Left colon (tissue), 2 donors: ENCODE measurements at places on chromosomes 4 and X. TPM values are rescaled to one million over a fixed set of nuclear protein-coding genes. Genes with fewer than 3 reads are reported as not detected.

DNA sequence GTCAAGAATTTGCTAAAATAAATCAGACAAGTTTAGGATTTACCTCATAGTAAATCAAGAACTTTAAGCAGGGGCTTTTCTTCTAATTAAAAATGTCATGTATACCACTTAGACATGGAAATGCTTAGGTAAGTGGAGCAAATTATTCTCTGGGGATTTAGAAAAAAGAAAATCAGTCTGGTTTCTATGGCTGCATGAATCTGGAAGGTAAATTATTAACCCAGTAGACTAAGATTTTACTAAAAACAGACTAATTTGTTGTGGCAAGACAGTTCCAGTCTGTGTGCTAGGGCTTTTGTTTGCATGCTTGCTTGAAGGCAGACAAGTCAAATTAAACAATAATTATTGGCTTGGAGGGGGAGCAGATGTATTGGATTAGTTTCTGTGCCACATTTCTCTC, 140.6 kb downstream of the TBL1X start:
- no peak for DNase-seq

FRAS1 gene
- 1.3 TPM for total RNA-seq

GRCh38 chr4:177064729-177065394, 244.8 kb upstream of the NEIL3 start:
- DNase-seq, result no peak

DNA sequence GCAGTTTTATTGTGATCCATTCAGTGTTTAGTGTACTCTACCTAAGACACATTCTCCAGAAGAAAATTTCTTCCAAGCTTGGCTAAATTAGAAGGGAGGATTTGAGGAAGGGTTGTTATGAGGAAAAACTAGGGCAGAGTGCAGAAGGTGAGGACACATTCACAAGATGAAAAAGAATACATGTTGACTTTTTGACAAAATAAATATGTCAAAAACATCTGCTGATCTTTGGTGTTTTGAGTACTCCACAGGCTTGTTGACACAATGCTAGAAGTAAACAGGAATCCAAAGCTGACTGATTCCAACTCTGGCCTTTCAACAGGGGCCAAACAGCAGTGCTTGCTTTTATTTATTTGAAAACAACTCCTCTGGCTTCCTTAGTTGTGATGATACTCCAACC, 125.8 kb upstream of the SLC7A11 start:
- DNase-seq, result no peak

- peak; percentile 6 for DNase-seq
These were observed 232.3 kb downstream of the PTTG2 start for GRCh38 chr4:38192516-38192915.

GRCh38 chrX:133723930-133724329, 261.5 kb downstream of the GPC3 start:
- DNase-seq, result no peak

GRCh38 chr4:169245061-169245460, 25.7 kb downstream of the SH3RF1 start:
- DNase-seq, result no peak

GRCh38 chrX:38060331-38060878, 54.1 kb downstream of the SYTL5 start:
- no peak for DNase-seq

SPANXN5 gene
- total RNA-seq, result not detected

DNA sequence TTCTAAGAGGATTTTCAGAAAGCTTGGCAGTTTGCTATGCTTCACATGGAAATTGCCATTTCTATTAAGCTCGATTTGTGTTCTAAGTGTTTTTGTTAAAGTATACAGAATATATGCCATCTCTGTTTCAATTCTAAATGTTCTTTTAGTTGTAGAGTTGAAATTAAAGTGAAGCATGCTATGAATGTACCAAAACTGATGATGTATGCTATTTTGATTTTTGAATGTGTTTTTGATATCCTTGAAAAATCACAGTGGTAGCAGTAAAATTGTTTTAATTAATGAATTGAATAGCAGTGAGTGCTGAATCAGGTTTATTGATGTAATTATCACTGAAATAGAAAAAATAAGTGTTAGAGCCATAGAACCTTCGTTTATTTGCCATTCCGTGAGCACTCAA, 110.9 kb downstream of the TENM3 start:
- DNase-seq, result no peak

GRCh38 chrX:51641421-51642021, 22.8 kb upstream of the CENPVL3 start:
- no peak for DNase-seq

DCAF4L1 gene
- 0.06 TPM for total RNA-seq

CXCL5 gene
- total RNA-seq, result not detected

- DNase-seq, result no peak
These were observed 27.1 kb upstream of the MAPK10 start for GRCh38 chr4:86386817-86387415.

- DNase-seq, result no peak
These were observed 474.7 kb downstream of the SPRY1 start for GRCh38 chr4:123871341-123871740.

- DNase-seq, result no peak
These were observed 83.4 kb upstream of the LRPAP1 start for GRCh38 chr4:3615386-3616286.

RTL3 gene
- total RNA-seq, result 0.08 TPM

GRCh38 chrX:46208225-46208854, 336.9 kb downstream of the ZNF674 start:
- no peak for DNase-seq

EGFL6 gene
- 0.11 TPM for total RNA-seq

- DNase-seq, result no peak
These were observed 30.8 kb downstream of the NOP14 start for GRCh38 chr4:2932321-2932950.

DNA sequence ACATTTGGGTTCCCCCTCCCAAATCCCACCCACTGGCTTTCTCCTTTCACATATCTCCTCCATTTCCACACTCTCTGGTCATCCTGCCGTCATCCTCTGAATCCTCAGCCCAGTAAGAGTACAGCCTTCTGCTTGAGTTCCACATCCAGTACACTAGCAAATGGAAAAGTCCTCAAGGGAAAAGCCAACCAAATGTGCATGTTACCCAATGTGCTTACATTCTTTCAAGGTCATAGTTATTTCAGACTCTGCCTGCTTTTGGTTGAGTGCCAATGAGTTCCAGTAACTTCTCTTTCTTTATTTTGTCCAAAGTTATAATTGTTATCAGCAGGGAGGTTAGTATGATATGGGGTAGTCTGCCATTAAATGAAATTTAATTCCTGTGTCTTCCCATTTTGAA, 78.1 kb downstream of the SRPX start:
- no peak for DNase-seq

TEX13C gene
- total RNA-seq, result not detected

DNA sequence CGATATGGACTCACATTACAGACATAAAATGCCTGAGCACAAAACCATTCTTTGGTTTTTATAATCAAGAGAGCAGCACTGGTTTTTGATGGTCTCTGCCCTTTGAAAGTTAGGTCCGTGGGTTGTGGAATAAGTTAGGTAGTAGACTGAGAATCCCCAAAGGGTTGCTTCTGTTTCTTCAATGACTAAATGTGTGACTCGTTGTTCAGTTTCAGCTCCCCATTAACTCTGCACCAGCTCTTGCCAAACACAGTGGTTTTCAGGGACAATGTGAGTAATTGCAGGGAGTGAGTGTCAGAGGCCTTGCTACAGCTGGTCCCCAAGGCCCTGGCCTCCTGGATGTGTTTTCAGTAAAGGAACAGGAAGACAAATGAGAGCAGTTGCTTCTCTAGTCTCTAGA, 24.8 kb downstream of the SMIM20 start:
- DNase-seq, result no peak

- DNase-seq, result no peak
These were observed 353 bp upstream of the SMIM10 start for GRCh38 chrX:134990475-134990800.

- DNase-seq, result no peak
These were observed 117.4 kb upstream of the MAP9 start for GRCh38 chr4:155494037-155494718.

- DNase-seq, result no peak
These were observed 6.9 kb upstream of the MSANTD1 start for GRCh38 chr4:3241898-3242524.

DNA sequence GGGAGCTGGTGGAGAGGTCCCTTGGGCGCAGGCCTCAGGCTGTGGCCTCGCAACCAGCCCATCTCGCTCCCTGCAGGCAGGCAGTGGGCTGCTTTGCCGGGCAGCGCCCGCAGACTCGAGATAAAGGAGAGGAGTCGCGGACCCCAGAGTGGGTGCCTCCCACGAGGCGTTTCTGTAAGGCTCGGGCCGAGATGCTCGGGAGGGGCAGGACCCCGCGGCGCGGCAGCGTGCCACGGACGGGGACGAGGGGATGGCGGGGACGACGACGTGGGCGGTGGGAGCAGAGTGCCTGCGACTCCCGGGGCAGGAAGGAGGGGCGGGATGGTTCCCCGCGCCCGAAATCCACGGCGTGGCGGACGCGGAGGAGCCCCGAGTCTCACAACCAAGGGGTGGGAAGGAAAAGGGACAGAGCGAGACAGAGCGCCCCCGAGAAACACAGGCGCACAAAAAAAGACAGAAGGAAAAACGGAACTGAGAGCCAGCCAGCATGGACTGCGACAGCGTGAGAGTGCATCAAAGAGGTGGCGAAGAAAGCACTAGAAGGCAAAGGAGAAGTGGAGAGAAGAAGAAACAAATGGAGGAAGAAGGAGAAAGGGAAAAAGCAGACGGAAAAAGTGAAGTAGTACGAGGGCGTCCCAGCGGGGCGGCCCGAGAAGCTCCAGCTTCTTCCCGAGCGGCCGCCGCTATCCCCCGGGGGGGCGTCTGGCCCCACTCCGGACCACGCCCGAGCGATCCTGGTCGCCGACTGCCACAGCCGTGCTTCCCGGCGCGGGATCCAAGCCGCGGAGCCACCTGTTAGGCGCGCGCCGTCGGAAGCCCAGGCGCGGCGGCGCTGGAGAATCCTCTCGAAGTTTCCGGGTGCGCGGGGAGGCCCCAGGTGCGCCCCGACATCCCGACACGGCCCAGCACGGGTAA, 1.5 kb downstream of the BEND4 start:
- DNase-seq, result peak; percentile 16

DNA sequence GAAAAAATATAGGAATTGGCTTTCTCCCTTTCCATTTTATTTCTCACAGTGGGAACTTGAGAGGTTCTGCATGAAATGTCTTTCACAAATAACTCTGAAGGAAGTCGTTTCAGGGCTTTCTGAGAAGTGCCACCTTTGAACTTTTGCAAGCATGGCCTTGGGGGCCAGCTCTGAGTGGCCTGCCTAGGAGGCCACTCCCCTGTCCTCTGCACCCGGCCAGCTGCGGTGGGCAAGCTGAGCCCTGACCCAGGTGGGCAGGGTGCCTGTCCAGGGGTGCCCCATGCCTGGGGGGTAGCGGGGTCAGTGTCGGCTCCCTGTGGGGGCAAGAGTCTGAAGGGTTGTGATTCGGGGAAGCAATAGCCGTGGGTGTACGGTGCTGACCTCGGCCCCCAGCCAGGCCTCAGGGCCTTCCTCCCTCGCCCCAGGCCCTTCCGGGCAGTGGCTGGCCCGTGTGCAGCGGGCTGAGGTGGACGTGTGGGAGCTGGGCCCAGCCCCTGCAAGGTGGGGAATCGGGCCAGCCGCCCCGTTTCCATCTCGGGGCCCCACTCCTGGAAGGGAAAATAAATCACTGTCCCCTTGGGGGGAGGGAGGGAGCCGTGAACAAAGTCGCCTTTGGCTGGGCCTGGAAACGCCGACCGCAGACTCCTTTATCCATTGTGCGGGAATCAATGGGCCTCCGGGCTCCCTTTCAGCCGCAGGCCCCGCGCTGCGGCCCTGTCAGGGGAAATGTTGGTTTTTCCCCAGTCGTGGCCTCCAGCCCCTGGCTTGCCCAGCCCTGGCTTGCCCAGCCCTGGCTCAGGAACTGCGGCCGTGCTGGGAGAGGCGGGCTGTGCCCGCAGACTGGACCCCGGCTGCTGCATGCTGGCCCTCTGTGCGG, 3.1 kb downstream of the FGFRL1 start:
- no peak for DNase-seq

DNA sequence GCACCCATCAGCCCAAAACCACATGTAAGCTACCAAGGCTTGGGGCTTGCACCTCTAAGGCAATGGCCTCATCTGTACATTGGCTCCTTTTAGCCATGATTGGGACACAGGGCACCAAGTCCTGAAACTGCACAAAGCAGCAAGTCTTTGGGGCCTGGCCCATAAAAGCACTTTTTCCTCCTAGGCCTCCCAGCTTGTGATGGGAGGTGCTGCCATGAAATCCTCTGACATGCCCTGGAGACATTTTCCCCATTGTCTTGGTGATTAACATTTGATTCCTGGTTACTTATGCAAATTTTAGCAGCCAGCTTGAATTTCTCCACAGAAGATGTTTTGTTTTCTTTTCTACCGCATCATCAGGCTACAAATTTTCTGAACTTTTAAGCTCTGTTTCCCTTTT, 58.5 kb upstream of the PABPC4L start:
- DNase-seq, result no peak

DNA sequence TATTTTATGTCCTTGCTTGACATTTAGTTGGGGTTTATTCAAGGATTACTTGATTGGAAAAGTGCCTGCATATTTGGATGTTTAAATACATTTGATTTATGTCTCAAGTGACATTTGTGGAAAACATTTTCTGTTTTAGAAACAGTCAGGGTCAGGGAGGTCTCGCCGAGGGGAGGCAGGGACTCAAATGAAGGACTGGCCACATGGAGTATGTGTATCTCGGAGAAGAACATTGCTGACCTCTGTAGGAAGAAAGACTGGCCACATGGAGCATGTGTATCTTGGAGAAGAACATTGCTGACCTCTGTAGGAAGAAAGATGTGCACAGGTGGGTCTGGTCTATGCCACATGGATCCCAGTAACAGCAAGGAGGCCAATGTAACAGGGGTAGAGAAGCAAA, 233.6 kb downstream of the TRIML1 start:
- no peak for DNase-seq

DNA sequence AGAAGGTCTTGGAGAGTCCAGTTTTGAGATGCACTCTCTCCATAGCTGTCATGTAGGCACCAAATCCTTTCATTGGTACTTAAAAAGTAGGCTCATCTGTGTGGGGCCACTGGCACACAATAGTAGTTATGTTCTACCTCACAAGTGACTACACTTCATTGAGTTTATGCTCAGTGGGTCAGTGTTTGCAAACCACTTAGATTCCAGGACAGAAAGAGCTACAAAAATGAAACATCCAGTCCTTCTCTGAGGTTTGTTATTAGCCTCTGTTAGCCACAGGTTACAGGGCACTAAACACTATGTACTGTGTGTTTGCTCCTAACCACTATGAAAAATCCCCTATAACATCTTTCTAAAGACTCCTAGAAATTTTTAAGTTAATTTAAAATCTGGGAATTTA, 13.8 kb downstream of the RAB28 start:
- DNase-seq, result no peak

KIT gene
- 10.0 TPM for total RNA-seq

AKAP4 gene
- not detected for total RNA-seq

GRCh38 chr4:26319949-26320537, 771 bp upstream of the RBPJ start:
- DNase-seq, result no peak

CT45A5 gene
- not detected for total RNA-seq

SLC26A1 gene
- 2.0 TPM for total RNA-seq

FAM184B gene
- 0.18 TPM for total RNA-seq

GRCh38 chr4:168708108-168708507, 211.3 kb downstream of the PALLD start:
- no peak for DNase-seq

ENPEP gene
- 1.6 TPM for total RNA-seq

FAM9B gene
- not detected for total RNA-seq

NDUFA1 gene
- 201 TPM for total RNA-seq
